Activated CD8-positive, alpha-beta T cell treated with anti-CD3 and anti-CD28 coated beads, Interleukin-2, amount 10 ng/mL, durations not matched to agents 7 days and 5 days (primary cell): ENCODE measurements at places on chromosomes 5 and 9. TPM values are rescaled to one million over a fixed set of nuclear protein-coding genes. Genes with fewer than 3 reads are reported as not detected.

DNA sequence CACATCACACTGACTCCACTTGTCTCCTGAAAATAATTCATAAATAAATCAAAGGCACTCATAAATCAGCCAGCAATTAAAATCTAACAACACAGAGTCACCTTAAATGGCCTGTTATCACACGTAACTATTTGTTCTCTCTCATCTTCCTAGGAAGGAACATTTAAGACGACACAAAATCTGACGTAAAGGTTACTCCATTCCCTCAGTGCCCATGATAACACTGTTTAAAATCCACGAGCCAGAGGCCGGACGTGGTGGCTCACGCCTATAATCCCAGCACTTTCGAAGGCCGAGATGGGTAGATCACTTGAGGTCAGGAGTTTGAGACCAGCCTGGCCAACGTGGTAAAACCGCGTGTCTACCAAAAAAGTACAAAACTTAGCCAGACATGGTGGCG lies 56.4 kb downstream of the MYO10 start:
- H3K4me3 ChIP-seq = no peak overlapping the region
- H3K4me1 ChIP-seq = no peaks in the 10 kb centered on the region
- no peak overlapping the region for H3K27ac ChIP-seq
- peaks cover 2% of the 10 kb centered on the region for H3K27me3 ChIP-seq
- H3K36me3 ChIP-seq = no peaks in the 10 kb centered on the region

- peaks cover 28% of the 10 kb centered on the region for H3K36me3 ChIP-seq
- peaks cover 2% of the 10 kb centered on the region for H3K4me1 ChIP-seq
- no peak overlapping the region for H3K4me3 ChIP-seq
- no peak for DNase-seq
Observed at GRCh38 chr9:92656537-92656925, 13.4 kb downstream of the IPPK start.

GRCh38 chr5:154577416-154577815 lies 99.4 kb upstream of the HAND1 start:
- DNase-seq = no peak
- H3K4me1 ChIP-seq = no peaks in the 10 kb centered on the region
- peaks cover 18% of the 10 kb centered on the region for H3K27me3 ChIP-seq
- no peaks in the 10 kb centered on the region for H3K36me3 ChIP-seq

- DNase-seq = no peak
- H3K4me3 ChIP-seq = no peak overlapping the region
- no peaks in the 10 kb centered on the region for H3K36me3 ChIP-seq
- no peaks in the 10 kb centered on the region for H3K27me3 ChIP-seq
- H3K27ac ChIP-seq = no peak overlapping the region
Observed at GRCh38 chr5:9927106-9927505, 297.0 kb upstream of the TAS2R1 start.

GRCh38 chr5:79269733-79270166 lies 33.8 kb downstream of the JMY start:
- H3K27ac ChIP-seq = no peak overlapping the region
- H3K36me3 ChIP-seq = no peaks in the 10 kb centered on the region
- no peaks in the 10 kb centered on the region for H3K27me3 ChIP-seq
- no peaks in the 10 kb centered on the region for H3K4me1 ChIP-seq
- H3K4me3 ChIP-seq = no peak overlapping the region
- no peak for DNase-seq

DNA sequence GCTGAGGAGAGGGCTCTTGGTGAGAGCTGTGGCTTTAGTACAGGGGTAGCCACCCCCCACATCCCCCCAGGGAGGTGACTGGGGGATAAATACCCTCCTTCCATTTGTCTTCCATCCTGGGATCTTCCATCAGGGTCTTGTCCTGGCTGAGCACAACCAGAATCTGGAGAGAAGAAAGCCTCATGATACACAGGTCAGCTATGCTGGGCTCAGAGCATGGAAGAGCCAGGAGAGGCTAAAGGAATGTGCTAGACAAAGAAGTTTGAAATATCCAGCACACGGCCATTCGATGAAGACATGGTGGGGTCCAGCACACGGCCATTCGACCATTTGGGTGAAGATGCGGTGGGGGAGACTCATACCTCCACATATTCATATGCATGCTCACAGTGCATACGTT lies 30.0 kb downstream of the ROPN1L start:
- no peak for DNase-seq
- H3K36me3 ChIP-seq = no peaks in the 10 kb centered on the region
- H3K27me3 ChIP-seq = peaks cover 15% of the 10 kb centered on the region
- peaks cover 16% of the 10 kb centered on the region for H3K4me1 ChIP-seq
- no peak overlapping the region for H3K4me3 ChIP-seq

Gene IL7R
- 48.4 TPM for total RNA-seq

Gene OR1Q1
- not detected for total RNA-seq

Gene FAM120A
- 139 TPM for total RNA-seq
